ENCODE measurements at places on chromosomes 16 and 17.
A peak's percentile ranks its signal among the peaks of the same experiment; 100 is the strongest.

GRCh38 chr16:49855280-49855821, 561 bp downstream of the ZNF423 start:
- DNase-seq = no peak

DNA sequence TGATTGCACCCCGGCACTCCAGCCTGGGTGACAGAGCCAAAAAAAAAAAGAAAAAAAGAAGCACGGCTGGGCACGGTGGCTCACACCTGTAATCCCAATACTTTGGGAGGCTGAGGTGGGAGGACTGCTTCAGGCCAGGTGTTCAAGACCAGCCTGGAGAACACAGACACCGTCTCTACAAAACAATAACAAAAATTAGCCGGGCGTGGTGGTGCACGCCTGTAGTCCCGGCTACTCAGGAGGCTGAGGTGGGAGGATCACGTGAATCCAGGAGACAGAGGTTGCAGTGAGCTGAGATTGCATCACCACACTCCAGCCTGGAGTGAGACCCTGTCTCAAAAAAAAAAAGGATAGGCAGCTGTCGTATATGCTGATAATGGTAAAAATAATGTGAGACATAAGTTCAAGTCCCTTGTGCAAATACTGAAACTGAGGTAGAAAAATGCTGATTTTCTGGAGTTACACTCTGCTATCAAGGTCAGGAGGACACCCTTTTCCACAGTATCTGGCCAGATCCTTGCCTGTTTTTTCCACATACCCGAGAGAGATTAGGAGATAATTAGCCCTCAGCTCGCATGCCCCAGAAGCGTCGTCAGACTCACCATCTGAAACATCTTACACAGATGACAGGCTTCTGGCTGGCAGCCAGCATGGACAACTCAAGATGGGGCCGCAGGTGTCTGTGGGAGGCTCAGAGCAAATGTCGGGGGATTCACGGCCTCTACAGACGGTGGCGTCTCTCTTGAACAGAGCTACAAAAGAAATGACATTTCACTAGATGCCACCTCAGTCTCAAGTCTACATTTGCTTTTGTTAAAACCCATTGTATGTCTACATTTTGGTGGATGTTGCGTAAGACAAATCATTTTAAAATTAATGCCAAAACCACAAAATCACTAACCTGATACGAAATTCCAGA, 36.8 kb downstream of the WDR45B start:
- DNase-seq = no peak

GRCh38 chr17:35889818-35890773, 9.9 kb upstream of the CCL5 start:
- DNase-seq = no peak

DNA sequence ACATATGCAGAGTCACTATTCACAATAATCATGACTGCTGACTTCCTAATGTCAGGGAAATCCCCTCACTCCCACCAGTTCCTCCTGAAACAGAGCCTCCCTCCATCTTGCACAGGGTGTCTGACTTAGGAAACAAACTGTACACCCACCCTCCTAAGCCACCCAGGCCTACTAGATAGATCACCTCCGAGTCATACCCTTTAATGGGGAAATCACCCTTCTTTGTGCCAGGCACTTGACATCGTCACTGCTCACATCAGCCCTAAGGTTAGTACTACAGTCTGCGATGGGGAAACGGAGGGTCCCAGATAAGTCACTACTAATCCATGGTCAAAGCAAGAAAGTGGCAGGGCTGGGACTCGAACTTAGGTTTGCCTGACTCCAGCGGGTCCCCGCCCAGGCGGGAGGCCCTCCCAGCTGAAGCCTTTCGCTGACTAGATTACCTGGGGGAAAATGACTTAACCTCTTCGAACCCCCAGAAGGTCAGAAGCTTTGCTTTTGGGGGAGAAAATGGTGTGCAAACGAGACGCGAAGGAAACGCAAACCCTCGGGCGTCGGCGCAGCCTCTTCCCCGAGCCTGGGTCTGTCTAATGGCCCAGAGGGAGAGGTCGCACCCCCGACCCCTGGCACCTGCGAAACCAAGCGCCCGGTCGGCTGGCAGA, 3.4 kb upstream of the MLLT6 start:
- no peak for DNase-seq

- DNase-seq = no peak
These were observed 13.5 kb upstream of the DNAI2 start for GRCh38 chr17:74260525-74260850.

- DNase-seq = no peak
These were observed 20.5 kb upstream of the UBE2I start for GRCh38 chr16:1288813-1289476.

- no peak for DNase-seq
These were observed 4.9 kb downstream of the NR1D1 start for GRCh38 chr17:40095351-40095943.

GRCh38 chr17:76775021-76775600, 37.2 kb downstream of the MFSD11 start:
- DNase-seq = no peak

DNA sequence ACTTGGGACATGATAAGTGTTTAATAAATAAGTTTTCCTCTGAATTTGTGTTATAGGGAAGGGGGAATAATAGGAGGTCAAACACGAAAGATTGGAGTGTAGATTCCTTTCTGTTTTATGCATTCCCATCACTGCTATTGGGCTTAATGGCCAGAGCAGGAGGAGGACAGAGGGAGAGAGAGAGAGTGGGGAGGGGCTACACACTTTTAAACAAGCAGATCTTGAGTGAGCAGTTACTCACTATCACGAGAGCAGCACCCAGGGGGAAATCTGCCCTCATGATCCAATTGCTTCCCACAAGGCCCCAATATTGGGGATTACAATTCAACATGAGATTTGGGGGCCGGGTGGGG, 505.0 kb downstream of the GRIN2A start:
- DNase-seq = no peak

GRCh38 chr17:82876602-82877379, 37.0 kb upstream of the ZNF750 start:
- DNase-seq = no peak

- peak; percentile 94 for DNase-seq
These were observed 806 bp upstream of the CYB561 start for GRCh38 chr17:63446753-63447470.

GRCh38 chr17:63986821-63987220, 11.3 kb upstream of the PRR29 start:
- no peak for DNase-seq

DNA sequence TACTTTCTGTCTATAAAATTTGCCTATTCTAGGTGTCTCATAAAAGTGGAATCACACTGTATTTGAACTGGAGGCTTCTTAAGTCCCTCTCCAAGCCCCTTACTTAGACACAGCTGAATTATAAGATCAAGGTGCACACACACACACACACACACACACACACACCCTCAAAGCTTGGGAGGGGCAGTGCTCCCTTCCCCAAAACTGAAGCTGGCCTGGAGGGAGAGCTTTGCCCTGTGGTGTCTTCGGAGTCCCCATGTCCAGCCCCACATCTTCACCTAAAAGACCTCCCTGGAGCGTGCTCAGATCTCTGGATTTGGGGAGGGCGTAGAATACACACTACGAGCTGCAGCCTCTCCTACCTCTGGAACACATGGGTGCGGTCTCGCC, 828 bp downstream of the EMP2 start:
- no peak for DNase-seq

DNA sequence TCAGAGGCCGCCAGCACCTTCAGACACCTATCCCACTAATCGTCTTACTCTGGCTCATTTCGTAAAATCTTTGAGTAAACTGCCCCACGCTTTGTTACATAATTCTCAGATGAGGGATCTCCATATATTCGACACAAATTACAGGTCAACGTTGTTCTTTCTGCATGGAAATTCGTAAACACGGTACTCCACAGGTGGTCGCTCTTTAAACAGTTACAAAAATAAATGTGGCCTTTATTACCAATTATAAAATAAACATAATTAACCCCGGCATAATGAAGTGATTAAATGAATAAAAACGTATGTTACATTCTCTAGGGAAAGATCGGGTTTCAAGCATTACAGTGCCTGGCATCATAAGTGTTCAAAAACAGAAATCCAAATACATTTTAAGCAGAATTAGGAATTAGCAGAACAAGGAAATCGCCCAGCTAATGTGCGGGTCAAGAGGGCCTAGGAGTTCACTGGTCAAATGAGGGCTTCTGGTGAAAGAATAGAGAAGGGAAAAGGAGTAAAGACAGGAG, 943 bp upstream of the PIP4K2B start:
- DNase-seq = no peak

GRCh38 chr16:79595231-79595641, 5.3 kb downstream of the MAF start:
- no peak for DNase-seq

DNA sequence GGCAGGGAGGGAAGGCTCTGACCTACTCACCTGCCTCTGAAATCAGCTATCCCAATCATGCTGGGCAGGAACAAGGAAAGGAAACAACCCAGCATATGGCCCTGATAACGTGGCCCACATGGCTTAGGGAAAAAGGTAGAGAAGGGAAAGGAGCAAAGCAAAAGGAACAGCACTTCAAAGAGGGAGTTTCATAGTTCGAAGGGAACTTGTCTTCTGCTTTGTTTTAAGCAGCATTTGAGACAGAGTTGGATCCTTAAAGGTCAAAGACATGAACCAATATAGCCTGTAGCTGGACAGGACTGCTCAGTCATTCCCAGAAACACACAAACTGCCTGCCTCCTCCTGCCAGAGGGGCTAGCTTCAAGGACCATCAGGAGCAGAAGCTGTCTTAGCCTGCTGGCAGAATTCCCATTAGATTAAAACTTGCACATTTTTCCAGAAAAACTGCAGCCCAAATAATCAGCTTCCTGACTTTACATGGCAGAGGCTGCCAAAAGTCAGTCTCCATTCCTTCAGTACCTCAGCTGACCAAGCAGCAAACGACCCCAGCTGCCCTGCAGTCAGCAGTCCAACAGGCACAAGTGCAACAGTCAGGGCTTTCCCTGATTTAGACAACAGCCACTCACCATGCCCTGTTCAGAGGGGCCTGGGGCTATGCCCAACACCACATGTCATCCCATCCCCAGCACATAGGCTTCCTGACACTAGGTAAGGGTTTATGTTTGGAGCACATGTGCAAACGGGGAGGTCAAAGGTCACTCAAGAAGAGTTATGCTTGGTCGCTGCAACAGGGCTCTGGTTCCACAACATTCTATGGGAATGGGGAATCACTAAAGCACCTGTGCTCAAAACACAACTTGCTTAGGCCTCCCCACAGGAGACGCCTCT, 32.5 kb downstream of the RANBP10 start:
- DNase-seq = no peak

DNA sequence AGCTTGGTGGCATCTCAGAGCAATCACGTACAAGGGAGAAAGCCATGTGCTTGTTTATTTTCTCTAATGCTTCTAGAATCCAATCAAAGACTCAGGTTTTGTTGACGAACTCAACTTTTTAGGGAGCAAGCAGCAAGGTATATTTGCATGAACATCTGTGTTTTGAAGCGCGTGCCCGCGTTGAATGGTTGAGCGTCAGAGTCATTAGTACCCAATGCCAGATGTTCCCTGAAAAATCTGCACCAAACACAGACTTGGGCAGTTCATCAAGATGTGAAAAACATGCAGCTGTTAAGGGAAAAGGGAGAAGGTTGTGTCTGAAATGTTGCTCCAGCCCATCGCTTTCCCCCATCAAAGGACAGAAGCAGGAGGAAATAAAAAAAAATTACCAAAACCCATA, 170.4 kb downstream of the SNX29 start:
- no peak for DNase-seq

DNA sequence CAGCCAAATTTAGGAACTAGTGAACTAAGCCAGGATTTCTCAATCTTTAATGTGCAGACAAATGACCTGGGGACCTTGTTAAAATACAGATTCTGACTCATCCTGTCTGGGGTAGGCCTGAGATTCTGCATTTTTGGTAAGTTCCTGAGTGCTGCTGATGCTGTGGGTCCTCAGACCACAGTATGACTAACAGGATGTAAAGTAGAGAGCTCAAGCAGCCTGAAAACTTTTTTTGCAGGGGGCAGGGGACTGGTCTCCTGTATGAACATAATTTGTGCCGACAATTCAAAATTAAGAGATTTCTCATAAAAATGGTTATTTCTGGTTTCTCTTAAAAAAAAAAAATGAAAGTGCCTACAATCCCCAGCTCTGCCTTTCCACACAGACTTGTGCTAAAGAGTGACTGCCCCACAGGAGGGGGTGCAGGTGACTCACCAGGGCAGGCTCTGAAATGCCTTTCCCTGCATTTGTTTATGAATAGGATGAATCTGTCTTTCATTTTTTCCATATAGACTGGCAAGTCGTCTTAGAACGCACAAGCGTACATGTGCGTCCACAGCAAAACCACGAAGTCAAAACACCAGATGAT, 271.5 kb downstream of the PHKB start:
- no peak for DNase-seq

DNA sequence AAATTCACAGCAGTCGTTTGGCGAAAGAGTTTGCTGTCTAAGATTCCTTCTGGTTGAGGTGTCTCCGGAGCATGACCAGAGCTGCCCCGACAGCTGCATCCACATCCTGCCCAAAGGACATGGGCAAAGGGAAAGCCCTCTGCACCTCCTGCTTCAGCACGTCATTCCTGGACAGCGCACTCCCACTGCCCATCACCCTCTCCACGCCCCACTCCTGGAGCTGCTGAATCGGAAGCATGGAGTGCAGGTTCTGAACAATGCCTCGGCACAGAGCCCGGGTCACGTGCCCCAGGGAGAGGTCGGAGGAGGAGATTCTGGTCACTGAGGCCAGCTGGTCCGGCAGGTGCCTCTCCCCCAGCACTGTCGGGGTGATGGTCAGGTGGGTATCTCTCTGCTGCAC, 1.3 kb upstream of the TRPV1 start:
- DNase-seq = no peak
